ENCODE measurements at places on chromosomes 7 and 10.

DNA sequence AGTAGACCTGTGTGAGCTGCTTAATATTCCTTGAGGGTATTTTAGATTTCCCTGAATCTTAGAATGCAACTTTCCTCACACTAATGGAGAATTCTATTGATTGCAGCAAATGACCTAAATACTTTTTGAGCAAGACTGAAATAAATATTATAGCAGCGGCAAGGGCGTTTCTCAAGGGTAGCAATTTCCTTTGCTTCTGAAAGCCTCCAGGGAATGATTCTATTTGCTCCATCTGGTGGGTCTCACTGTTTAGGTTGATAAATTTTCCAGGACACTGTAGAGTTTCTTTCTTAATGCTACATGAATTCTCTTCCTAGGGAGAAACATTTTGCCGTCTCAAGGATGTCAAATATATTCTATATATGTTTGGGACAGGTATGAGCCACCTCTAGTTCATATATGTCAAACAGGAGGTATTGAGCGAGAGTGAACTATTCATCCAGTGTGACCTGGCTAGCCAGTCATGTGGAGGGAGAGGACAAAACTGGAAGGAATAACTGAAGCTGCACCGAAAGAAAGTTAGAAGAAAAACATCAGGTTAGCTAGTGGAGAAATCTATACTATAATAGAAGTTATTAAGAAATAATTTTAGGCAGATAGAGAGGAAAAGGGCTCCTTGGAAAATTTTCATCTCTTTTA, 57.9 kb upstream of the FZD8 start:
- no peak for DNase-seq

DNA sequence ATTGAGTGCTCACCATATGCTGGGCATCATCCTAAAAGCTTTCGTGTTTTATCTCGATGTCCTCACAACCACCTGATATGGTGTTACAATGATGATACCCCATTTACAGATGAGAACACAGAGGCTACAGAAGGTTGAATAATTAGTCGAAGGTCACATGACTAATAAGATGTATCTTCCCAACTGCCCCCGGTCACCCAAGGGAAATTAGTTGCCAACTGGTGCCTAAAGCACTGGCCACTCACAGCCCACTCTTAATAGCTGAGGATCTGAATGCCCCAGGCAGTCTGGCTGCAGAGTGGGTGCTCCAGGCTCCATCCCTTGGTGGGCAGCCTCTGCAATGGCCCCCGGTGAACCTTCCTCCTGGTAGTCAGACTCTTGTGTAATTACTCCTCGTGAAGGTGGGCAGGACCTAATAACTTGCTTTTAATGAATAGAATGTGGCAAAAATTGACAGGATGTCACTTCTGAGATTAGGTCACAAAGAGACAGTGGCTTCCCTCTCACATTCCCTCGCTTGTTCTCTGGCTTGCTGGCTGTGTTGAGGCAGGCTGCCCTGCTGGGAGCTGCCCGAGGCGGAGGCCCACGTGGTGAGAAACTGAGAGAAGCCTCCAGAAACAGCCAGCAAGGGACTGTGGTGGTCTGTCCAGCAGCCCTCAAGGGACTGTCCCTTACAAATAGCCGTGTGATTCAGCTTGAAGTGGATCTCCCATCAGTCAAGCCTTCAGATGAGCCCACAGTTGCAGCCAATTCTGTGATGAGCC, 109.4 kb downstream of the ARHGAP22 start:
- DNase-seq: no peak

- DNase-seq: no peak
Observed at GRCh38 chr10:102949916-102950315, 31.8 kb downstream of the CNNM2 start.

- no peak for DNase-seq
Observed at GRCh38 chr7:71236230-71237105, 104.5 kb downstream of the GALNT17 start.

- no peak for DNase-seq
Observed at GRCh38 chr10:32232378-32232777, 114.6 kb downstream of the EPC1 start.

DNA sequence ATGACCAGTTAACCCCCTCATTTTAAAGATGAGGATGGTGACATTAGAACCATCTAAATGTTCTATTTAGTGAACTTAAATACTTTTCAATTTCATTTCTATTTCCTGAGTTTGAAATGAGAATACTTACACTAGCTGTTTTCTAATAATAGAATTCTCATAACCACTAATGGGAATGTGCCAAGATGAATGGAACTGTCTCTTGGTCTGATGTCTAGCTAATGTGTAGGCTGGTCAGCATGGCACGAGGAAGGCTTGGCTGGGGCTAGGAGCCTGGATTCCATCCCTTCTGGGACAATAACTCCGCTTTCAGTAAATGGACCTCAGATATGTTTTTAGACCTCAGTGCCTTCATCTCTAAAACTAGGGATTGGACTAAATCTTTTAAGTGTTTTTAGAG, 185.8 kb upstream of the NRP1 start:
- DNase-seq: no peak

GRCh38 chr10:69652857-69653199, 22.8 kb downstream of the FAM241B start:
- DNase-seq: no peak

Data from AG04450 (cell line).